ENCODE measurements at places on chromosomes 12 and 14.

DNA sequence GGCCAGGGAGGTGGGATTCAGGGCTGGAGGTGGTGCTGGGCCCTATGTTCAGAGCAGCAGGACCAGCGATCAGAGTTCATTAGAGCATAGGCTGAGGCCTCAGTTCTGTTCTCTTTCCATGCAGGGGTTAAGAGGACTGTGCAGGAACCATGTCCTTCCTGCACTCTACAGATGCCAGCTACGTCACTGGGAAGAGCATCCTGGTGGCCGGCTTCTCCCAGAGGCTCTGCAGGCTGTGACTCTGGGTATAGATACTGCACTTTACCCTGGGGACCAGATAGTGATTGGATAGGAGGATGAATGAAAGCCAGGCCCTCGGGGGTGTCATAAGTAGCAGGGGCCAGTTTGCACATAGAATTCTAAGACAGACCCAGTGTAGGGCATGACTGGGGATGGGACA is 92.6 kb downstream of the DHRS2 start:
- DNase-seq, result no peak

GRCh38 chr14:37932008-37932407 is 275.7 kb upstream of the SSTR1 start:
- no peak for DNase-seq

- DNase-seq, result no peak
Measured at GRCh38 chr12:32742133-32742532, 13.6 kb downstream of the YARS2 start.

GRCh38 chr12:79046021-79046420 is 181.4 kb downstream of the SYT1 start:
- DNase-seq, result no peak

DNA sequence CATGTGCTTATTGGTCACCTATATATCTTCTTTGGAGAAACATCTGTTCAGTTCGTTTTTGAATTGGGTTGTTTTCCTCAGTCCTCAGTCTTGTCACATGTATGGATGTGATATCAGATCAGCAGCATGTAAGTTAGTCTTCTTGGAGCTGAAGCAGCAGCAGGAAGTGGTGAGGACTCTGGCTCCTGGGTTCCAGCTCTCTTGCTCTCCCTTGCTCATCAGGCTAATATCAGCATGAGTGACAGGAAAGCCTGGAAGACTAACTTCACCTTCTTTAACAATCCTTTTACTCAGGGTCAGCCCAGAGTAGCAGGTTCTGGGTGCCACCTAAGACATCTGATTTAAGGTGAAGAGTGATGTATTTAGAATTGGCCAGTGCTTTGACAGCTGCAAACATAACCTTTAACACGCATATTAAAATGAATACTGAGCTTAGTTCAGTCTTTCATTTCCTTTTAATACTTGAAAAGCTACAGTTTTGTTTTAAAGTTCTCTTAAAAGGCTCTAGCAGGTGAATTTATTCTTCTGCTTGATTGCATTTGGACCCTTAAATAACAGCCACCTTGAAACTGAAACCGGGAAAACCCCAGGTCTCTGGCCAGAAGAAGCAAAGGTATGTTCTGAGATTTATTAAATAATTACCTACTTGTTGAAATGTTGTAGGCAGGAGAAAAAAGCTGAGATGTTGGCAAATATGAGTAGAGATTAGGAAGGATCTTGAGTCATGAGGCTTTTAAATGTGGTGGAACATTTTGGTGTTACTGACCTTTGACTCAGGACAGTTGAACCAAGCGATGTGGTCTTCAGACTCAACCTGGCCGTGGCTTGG is 54.3 kb downstream of the DRAM1 start:
- no peak for DNase-seq

DNA sequence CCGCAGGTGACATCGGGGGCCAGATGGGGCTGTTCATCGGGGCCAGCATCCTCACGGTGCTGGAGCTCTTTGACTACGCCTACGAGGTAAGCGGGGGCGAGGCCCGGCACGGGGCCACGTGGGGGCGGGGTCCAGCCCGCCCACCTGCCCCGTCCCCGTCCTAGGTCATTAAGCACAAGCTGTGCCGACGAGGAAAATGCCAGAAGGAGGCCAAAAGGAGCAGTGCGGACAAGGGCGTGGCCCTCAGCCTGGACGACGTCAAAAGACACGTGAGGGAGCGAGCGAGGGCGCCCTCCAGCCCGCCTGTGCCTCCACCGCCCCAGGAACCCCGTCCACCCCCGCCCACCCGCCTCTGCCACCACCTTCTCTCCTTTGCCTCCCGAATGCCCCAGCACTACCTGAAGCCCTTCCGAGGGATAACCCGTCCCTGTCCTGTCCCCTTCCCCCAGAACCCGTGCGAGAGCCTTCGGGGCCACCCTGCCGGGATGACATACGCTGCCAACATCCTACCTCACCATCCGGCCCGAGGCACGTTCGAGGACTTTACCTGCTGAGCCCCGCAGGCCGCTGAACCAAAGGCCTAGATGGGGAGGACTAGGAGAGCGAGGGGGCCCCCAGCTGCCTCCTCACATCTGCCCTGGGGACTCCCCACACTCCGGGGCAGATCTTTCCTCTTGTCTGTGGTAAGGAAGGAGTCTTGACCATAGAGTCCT is 3.9 kb upstream of the SMARCD1 start:
- no peak for DNase-seq

DNA sequence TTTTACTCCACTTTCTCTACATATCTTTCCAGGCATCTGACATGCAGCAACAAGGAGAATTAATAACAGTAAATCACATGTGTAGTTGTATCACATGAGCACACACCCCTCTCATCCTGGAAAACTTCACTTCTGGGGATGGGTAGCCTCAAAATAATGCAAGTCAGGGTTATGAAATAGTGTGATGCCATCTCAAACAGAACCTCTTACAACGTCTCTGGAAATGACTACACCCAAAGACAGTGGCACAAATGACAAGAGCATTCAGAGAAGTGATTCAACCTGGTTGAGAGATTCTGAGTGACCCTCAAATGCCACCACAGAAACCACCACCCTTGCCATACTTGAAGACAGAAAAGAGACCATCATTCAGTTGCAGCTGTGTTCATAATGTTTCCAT is 2.8 kb downstream of the DIO2 start:
- no peak for DNase-seq

GRCh38 chr12:109594556-109595317 is 21.1 kb downstream of the MVK start:
- DNase-seq, result no peak

GRCh38 chr12:10557329-10557728 is 51.6 kb downstream of the EIF2S3B start:
- DNase-seq, result no peak

DNA sequence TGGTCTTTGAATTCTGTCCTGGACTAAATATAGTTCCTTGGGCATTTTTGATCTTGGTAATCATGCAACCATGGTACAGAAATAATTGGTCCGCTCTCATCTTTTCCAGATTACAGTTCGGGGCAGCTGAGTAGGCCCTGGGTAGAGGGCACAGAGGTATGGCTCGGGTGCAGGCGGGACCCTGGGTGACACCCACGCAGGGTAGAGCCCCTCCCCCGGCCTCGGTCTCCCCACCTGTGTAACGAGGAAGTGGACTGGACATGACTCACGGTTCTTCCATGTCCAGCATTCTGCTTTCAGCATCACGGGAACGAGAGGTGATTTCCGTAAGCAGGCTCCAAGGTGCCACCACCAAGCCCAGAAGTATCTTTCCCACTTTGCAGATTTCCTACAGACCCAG is 91.0 kb upstream of the DIO3 start:
- DNase-seq, result no peak

- DNase-seq, result no peak
Measured at GRCh38 chr14:92560106-92560865, 46.7 kb downstream of the RIN3 start.

GRCh38 chr12:67827820-67828383 is 161.3 kb upstream of the IFNG-AS1 start:
- DNase-seq, result peak; percentile 96

GRCh38 chr14:62429683-62430082 is 615.6 kb downstream of the KCNH5 start:
- DNase-seq, result no peak

GRCh38 chr12:107404981-107405380 is 280.6 kb upstream of the PWP1 start:
- peak; percentile 57 for DNase-seq

- DNase-seq, result no peak
Measured at GRCh38 chr12:112734859-112735695, 56.5 kb upstream of the RPH3A start.

DNA sequence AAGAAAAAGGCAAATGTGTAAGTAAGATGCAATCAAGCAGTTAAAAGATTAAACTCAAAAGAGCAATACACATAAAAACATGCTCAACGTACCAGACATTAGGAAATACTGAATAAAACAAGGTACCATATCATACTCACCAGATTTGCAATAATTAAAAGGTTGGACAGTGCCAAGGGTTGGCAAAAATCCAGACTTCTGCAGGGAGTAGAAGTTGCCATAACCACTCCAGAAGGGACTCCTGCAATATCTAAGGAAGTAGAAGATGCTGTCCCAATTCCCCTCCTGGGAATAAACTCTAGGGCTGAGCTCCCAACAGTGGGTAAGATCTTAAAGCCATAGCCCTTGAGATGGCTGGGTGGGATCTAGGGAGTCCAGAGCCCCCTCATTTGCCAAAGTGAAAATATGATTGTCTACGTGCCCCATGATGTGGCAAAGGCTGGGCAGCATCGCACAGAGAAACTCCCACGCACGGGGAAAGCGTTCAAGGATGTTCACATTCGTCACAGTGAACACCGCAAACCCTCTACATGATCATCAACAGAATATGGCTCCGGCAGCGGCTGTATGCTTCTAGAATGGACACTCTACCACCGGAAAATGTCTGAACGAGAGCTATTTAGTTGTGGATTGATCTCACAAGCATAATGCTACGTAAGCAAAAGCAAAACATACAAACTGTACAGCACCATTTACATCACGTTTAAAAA is 12.3 kb downstream of the KCTD10 start:
- DNase-seq, result no peak

- no peak for DNase-seq
Measured at GRCh38 chr14:93953263-93953662, 23.1 kb downstream of the ASB2 start.

DNA sequence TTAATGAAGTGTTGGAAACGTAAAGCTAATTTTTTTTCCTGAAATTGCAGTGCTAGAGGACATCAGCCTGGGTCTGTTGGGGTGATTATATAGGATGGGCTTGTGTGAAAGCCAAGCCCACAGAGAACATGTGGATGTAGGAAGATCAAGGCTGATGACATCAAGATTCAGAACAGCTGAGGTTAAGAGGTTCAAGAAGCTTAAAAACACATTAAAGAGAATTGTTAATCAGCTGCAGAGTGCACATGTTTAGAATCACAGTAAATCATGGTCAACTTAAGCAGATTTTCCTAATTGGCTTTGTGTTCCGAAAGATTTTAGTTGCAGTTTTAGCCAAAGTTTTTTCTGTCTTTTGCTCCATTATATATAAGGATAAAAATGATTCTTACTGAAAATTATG is 87.9 kb upstream of the PRICKLE1 start:
- no peak for DNase-seq

GRCh38 chr12:73598626-73599025 is 939.0 kb upstream of the ATXN7L3B start:
- DNase-seq, result peak; percentile 64

DNA sequence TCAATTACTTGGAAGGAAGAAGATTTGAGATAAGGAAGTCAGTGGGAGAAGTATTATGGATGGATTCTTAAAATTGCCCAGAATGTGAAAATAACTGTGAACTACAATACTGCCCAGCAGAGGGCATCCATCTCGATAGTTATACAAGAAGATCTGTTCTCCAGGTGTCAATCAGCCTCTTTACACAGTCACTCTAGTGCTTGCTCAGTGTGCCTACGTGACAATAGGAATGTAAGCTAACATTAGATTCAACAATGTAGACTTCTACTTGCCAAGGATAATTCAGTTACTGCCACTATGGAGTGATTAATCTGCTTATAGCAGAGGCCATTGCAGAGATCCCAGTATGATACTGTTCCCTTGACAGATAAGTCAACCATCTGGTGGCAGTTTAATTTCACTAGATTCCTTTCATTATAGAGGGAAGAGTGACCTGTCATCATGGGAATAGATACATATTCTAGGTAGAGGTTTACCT is 10.6 kb upstream of the MAP4K5 start:
- DNase-seq, result no peak

- no peak for DNase-seq
Measured at GRCh38 chr12:114406984-114407841, 1.3 kb upstream of the TBX5 start.

DNA sequence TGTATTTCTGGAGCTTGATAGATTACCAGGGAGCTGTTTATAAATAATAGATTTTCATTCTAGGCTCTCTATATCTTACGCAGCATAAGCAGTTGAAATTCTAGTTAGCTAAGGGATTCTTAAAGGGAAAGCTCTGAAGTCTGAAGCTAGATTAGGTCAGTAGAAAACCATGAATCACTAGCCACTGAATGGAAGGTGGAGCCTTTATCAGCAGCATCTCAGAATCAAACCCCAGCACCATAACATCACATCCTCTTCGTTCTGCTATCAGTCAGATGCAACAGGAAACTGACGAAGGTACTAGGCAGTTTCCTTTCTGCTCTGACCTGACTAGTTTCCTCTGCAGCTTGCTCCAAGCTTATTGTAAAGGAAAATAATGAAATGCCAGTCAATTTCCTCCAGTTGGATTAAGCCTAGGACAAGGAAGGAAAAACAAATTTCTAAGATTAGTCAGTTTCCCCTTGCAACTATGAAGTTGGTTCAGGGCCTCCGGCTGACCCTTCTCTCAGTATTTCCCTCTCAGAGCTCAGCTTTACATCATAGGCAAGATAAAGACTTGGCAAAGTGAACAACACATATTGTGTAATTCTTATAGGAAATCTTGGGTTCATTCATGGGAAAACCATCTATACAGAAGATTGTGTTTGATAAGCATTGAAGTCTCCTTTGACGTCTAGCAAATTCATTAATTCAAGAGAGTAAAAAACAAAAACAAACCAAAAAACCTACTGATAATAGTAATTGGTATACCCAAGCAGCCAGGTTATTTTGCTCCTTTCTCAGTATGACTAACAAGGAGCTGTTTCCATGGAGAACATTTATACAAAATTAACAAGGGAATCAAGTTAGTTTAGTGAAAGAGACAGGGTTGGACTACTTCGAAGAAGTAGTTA is 43.4 kb upstream of the CFAP54 start:
- peak; percentile 100 for DNase-seq

DNA sequence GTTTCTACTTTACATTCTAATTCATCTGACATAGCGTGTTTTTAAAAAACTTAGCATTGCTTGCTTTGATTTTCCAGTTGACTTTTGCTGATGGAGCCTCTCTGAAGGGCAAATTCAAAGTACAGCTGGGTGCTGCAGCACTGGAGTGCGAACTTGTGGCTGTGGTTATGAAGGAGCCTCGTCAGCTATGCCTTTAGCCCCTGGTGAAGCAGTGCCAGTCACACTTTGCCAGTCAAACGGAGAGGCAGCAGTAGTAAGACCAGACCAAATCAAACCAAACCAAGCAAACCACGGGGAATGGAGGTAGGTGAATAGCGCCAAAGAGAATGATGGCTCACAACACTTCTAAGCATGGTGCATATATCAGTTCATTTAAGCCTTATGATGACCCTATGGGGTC is 15.1 kb upstream of the SLC38A2 start:
- no peak for DNase-seq

GRCh38 chr12:109775172-109775881 is 57.9 kb downstream of the TRPV4 start:
- DNase-seq, result peak; percentile 57
